Activated CD8-positive, alpha-beta memory T cell treated with anti-CD3 and anti-CD28 coated beads for 1 hour (primary cell): ENCODE measurements at places on chromosomes 3 and 15.

DNA sequence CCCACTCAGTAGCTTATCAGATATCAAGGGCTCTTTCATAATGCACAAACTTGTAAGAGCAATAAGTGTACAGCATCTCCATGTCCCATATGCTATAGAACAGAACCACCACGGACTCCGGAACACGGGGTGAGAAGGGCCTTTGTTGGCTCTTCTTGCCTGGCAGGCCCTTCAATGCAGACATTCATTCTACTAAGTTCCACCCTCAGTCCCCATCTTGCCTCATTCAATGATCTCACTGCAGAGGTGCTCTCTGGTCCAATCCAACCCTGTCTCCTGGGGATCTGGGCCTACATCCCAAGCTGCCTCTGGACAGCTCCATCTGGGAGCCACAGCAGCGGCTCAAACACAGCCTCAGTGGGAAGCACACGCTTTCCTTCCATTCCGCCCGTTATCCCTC is 16.8 kb downstream of the HACD2 start:
- no peak for DNase-seq

- DNase-seq, result no peak
Observed at GRCh38 chr3:176431991-176432390, 765.3 kb downstream of the TBL1XR1 start.

DNA sequence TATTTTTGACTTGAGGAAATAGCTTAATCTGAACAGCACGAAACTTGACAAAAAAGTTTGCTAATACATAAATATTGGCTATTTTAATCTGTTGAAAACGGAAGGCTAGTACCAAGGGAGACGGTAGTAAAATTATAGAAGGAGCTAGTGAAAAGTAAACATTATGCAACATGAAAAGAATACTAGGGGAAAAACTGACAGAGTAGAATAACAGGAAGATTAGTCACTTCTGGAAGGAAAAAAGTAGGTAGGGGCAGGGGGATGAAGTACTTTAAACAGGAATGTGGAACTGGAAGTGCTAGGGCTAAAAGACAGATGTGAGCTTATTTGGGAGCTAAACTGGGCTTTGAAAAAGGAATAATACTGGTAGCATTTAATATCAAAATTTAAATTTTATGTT is 60.1 kb downstream of the MBNL1 start:
- DNase-seq, result no peak

DNA sequence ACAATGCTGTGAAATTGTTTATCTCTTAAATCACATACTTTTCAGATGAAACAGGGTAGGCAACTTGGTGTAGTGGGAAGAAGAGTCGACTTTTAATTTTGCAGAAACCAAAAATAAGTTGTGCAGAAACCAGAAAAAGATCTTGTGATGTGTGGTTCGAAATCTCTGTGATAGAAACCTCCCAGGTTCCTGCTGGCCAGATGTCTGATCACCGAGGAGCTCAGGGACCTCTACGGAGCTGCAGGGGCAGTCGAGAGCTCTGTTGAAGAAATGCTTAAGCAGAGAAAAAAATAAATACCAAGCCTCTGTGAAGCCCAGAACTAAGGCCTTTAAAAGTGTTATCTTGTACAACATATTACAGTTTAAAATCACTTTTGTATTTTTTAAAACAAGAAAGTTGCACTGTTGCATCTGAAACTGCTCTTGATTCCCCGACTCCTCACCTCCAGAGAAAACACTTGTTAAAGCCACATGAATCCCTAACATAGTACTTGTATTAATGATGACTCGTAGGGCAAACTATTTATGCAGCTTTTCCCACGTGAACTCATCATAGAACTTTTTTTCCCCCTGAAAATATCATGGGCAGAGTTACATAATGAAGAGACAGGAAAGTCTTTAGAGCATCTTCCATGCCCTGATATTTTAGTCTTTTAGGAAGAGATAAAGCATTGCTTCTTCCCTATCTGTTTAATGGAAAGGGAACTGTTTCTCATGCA is 51.3 kb downstream of the CCK start:
- no peak for DNase-seq

DNA sequence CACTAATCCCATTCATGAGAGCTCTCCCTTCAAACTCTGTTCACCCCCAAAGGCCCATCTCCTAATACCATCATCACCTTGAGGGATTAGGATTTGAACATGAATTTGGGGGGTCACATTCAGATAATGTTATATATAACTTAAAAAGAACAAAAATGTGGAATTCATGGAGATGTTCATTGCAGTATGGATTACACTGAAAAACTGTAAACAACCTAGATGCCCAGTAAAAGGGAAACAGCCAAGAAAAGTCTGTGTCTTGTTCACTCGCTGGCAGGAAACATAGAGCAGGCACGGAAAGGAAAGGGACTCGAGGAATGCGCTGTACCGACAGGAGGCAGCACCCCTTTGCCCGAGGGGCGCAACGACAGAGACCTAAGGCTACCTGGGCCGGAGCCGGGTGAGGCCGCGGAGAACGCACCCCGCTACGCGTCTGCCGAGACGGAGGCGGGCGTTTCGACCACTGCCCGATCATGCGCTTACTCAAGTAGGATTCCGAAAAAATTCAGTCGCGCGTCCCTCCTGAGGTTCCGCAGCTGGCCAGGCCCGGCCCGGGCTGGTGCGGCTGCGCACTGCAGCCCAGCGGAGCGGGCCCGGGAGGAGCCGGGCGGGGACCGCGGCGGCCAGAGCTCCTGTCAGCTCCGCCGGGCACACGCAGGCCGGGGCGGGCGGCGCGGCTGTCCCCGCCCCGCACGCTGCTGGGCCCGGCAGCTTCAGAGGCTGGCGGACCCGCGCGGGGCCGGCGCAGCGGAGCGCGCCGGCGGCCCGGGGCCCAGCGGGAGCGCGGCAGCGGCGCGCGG is 862 bp upstream of the MAN2A2 start:
- DNase-seq, result peak; percentile 53

GRCh38 chr3:120487191-120487650 is 36.4 kb upstream of the FSTL1 start:
- DNase-seq, result no peak

GRCh38 chr3:32951410-32951811 is at the start of gene CCR4:
TSS of gene CCR4 (plus strand) at chr3:32951644. CDS start at chr3:32953423, 1,779 bp downstream.
- no peak for DNase-seq

- DNase-seq, result no peak
Observed at GRCh38 chr3:121724130-121724529, 25.4 kb downstream of the GOLGB1 start.

DNA sequence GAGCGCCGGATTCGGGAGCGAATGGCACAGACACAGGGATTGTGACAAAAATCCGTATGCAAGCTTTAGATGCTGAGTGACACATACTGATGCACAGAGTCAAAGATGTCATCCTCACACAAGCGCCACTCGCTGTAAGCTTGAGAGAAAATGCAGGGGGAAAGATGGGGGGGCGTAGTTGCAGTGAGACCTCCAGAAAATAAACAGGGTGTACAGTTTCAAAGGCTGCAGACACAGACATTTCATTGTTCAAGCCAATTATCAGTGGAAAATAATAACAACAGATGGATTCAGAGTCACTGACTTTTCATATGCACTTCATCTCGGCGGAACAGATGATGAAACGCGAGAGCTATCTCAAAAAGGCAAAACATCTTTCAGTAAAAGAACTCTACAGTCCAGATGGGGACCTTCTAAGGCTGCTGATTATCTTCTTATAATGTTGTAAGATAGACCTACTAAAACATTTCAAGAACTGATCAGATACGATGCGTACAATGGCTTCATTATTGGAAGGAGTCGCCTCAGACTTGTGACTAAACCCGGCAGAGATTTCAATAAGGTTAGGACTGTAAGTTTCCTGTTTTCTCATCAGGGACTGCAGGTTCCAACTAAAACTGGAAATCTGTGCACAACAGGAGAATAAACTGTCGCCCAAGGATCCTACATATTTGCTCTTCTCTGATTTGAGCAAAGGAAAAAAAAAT is 275.4 kb downstream of the FOXP1 start:
- DNase-seq, result no peak
